ENCODE measurements at places on chromosomes 6 and 20.
A peak's percentile ranks its signal among the peaks of the same experiment; 100 is the strongest.

- no peak for DNase-seq
These were observed 367.2 kb downstream of the EPM2A start for GRCh38 chr6:145368075-145368474.

DNA sequence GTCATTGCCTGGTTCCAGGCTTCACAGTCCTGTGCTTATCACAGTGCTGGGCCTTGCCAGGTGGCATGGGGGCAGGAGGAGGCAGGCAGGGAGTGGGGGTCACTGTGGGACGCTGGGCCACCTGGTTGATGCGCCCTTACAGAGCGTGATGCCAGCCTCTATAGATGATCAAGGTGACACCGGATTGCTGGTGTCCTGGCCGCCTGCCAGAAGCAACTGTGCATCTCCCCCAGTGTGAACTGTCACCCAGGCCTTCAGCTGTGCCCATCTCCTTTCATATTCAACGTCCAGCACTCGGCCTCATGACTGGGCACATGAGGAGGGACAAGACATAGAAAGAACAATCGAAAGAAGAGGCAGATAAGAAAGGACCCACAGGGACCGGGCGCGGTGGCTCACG lies 318.9 kb downstream of the TAF4 start:
- no peak for DNase-seq

DNA sequence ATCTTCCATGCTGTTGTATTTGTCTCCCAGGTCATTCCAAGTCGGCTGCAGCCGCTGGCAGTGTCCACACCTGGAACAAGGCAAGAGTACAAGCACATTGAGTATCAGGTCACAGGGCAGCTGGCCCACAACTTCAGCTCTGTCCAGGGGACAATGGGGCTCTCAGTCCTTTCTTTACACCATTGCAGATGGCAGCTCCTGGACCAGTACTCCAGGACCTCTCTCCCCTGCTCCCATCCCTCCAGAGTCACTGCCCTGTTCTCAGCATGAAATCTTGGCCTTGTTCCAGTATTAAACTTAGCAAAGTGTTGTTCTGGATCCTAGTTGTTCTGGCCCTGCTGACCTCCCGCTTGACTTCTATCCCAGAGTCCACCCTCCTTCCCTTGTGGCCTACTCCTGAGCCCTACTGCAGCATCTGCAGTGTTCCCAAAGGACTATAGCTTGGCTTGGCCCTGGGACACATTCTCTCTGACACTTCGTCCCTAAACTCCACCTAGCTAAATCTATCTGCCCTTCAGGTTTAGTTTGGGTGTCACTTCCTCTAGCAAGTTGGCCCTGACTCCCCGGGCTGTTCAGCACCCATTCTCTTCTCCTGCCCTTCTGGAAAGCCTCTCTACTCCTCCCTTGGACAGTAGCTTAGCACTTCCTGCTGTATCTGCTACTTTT lies 5.8 kb downstream of the TXNDC5 start:
- DNase-seq, result no peak

GRCh38 chr6:89297695-89298351 lies 17.3 kb downstream of the GABRR2 start:
- DNase-seq, result no peak

- DNase-seq, result no peak
These were observed 7.5 kb upstream of the KIAA1755 start for GRCh38 chr20:38267901-38268514.

DNA sequence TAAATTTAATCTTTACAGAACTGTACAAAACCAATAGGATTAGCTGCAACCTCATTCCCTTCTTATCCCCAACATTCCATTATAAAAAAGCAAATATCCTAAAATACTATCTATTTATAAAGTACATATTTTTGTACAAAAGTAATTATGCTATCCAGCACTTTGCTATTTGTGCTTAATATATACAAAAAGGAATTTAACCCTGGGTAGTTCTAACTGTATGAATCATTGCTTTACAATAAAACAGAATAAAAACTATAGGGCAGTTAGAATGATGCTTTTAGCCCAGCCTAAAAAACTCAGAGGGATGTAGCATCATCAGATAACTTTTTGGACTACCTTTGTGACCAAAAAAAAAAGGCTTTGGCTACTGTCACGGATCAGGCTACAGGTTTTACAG lies 49.9 kb upstream of the KLHL31 start:
- DNase-seq, result no peak

DNA sequence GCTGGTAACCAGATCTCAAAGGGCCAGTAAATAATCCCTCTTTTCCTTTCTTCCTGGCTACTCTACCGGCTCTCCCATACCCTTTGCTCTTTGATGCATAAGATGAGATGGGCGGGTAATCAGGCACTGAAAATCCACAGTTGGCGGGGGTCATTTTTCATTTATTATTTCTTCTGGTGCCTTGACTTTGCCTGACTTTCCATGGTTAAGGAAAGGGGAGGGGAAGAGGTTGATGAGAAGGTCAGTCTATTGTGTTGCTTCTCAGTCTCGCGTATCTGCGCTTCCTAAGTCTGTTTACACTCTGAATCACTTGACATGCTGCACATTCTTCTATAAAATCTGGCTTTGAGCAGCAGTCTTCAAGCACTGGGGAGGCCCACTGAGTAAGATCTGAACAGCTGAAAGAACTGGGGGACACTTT lies 121.1 kb upstream of the HDGFL1 start:
- DNase-seq, result no peak

DNA sequence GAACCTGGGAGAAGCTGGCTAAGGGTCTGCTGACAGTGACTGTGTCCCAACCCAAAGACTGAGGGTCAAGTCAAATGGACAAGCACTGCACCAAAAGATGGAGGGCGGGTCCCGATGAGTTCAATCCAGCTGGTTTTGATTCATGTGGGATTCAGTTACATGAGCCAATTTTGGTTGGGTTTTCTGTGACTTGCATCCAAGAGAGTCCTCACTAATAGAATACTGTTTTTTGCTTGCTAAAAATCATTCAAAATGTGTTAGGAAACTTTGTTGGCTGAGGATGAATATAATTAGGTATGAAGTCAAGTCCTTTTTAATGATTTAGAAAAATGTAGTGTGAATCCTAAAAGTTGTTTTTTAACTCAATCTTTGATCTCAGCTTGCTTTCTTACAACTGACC lies 323.8 kb upstream of the NOX3 start:
- DNase-seq, result no peak

DNA sequence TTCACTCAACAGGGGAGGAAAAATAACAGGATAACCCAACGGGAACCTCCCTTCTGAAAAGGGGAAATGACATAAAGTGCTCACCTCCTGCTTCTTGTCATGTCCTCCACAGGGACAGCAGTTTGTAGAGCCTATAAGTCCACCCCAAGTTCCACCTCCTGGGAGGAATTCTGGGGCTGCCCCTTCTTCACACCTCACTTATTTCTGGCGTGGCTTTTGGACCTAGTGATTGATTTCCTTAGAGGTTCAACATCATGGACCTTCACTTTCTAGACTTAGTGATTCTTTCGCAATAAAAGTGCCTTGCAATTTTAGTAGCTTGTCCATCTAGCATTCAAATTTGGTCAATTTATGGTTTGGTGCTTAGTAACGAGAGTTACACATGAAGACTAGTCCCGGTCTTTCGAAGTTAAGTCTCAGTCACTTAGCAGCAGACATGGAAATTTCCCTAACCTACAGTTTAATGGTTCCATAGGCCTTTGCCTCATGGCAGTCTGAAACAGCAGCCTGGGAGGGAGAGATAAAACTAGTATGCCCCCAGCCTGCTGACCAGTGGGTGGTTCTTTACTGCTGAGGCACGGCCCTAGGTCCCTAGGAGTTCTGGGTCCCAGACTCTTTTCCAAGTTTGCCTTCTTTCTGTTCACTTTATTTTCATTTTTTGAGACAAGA lies 59.2 kb upstream of the CDKAL1 start:
- no peak for DNase-seq

DNA sequence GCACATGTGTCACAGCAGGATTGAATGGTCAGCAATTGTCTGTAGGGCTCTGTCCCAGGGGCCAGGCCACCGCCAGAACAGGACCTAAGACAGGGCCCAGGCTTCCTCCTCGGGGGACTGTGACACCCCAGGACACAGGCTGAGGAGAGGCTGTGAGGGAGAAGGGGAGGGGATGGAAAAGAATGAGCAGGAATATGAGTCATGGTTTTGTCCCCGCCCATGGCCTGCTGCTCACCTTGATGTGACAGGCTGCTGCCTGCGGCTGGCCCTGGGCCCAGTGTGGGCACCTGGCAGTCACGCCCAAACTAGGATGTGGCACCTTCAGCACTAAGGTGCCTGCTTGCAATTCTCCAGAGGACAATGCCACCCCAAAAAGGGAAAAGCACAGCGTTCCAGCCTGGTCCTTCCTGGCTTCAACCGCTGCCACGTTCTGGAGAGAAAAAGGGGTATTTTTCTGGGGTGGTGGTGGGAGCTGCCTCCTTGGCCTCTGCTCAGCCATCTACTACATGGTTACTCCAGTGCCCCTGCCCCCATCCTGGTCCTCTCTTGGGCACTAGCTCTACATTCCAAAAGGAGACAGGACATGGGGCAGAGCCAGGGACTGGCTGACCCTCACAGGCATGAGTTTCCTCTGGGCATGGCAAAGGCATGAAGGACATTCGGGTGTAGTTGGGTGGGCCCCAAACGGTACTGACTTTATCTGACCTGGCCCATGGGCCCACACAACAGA lies 93.4 kb downstream of the SLC22A23 start:
- DNase-seq, result no peak

DNA sequence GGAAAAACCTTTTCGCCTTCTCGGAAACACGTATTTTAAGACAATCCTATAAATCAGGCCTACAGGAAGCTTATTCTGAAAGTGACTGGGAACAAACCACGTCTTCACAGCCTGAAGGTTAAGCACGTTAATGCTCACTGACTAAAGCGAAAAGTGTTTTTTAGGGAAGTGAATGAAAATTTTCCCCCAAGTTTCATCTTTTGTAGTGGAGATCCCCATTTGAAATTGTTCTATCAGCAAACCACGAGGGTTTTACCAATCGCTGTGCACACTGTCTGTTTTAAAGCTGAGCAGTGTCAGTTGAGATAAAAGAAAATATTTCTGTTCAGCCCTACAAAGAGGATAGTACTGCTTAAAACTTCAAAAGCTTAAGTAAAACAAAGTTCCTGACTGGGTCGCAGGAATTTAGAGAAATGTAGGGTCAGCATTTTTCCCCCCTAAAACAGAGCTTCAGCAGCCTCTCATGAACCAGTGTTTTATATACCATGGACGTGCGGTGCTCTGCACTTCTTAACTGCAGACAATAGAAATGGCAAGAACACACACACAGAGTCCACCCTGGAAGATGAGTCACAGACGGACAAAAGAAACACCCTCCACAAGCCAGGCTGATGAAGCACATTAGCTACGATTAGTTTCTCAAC lies 34.9 kb downstream of the SLC22A23 start:
- no peak for DNase-seq

GRCh38 chr6:113694278-113695077 lies 162.7 kb upstream of the MARCKS start:
- no peak for DNase-seq

- no peak for DNase-seq
These were observed 253.6 kb upstream of the NOX3 start for GRCh38 chr6:155709262-155709661.

GRCh38 chr20:51469578-51470498 lies 72.7 kb downstream of the NFATC2 start:
- no peak for DNase-seq

DNA sequence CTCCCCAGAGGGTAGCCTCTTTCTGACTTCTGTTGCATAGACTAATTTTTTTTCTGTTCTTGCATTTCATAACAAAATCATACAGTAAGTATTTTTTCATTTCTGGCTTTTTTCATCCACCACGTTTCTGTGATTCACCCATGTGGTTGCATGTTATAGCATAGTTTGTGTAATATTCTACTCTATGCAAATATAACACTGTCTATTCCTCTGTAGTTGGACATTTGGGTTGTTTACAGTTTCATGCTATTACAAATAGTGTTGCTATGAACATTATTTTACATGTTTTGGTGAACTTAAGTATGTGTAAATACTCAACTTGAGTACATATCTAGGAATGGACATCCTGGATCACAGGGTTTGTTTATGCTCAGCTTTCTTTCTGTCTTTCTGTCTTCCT lies 187.2 kb upstream of the KCNG1 start:
- no peak for DNase-seq

DNA sequence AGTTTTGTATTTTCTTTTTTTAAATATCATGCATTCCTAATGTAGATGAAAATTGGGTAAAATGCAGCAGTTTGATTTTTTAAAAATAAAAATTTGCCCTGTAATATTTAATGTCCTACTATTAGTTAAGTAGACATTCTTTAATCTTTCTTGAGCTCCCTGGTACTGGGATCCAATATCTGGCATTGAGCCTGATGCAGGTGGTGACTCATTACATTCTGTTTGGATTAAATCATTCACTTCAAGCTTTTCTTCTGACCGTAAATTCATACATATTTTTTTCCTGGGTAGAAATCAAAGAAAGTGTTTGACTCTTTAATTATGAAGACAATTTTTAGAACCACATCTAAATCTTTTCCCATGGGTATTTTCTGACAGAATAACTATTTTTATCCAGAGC lies 768.8 kb upstream of the SLC35B3 start:
- no peak for DNase-seq

GRCh38 chr6:13012296-13012695 lies 295.7 kb downstream of the PHACTR1 start:
- no peak for DNase-seq

- no peak for DNase-seq
These were observed 45.1 kb downstream of the OGFRL1 start for GRCh38 chr6:71333697-71334096.

GRCh38 chr6:157952861-157953351 lies 28.8 kb upstream of the SYNJ2 start:
- DNase-seq, result no peak

- DNase-seq, result no peak
These were observed 68.3 kb downstream of the MMS22L start for GRCh38 chr6:97214671-97215070.

DNA sequence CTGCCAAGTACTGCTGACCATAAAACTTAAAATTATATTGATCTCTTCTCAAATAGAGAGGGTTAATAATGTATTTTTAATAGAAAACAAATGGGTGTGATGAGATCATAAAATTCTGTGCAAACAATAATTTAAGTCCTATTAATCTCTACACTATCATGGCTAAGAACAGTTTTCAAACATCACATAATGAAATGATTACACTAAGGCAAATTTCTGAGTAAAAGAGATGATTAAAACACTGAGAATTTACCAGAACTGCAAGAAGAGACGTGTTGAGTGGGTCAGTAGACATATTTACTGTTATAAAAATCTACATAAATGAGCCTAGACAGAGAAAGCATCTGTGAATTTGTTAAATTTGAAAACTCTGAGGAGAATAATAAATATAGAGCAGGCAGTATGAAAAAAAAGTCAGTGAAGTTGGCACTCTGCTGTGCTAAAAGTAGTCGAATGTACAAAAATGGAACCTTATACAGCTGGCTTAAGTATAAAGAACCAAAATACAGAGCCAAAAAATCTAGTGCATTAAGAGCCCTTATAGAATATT lies 302.6 kb upstream of the MANEA start:
- DNase-seq, result no peak

GRCh38 chr6:116979560-116979959 lies 102.5 kb downstream of the RFX6 start:
- DNase-seq, result no peak

GRCh38 chr20:38842026-38842425 lies 36.5 kb downstream of the PPP1R16B start:
- DNase-seq, result no peak

- DNase-seq, result peak; percentile 9
These were observed 56.7 kb downstream of the GMPR start for GRCh38 chr6:16295060-16295459.
